Anterior cingulate cortex (tissue), 58 donors: ENCODE measurements at places on chromosomes 2 and 18.

GRCh38 chr2:939936-940601, 10.6 kb upstream of the SNTG2 start:
- no peak for DNase-seq

GRCh38 chr2:68771211-68771751, 36.7 kb downstream of the ARHGAP25 start:
- no peak for DNase-seq

- DNase-seq, result no peak
These were observed 131.6 kb upstream of the SCN7A start for GRCh38 chr2:166625670-166626069.

DNA sequence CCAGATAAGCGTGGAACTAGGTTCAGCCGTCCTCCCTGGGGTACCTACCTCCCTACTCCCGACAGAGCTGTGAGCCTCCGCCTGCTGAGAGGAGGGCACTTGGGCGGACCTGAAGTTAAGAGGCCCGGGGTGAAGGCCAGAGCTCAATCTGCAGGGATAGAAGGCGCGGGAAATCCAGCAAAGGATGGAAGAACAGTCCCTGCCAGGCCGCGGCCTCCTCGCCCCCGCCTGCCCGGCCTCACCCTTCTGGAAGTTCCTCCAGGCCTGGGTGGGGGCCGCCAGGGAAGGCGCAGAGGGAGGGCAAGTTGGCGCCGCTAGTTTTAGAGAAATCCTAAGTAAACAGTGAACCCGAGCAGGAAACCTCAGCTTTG, 13.0 kb downstream of the EN1 start:
- DNase-seq, result no peak

- DNase-seq, result no peak
These were observed 57.2 kb downstream of the FAM171B start for GRCh38 chr2:186751078-186751477.

DNA sequence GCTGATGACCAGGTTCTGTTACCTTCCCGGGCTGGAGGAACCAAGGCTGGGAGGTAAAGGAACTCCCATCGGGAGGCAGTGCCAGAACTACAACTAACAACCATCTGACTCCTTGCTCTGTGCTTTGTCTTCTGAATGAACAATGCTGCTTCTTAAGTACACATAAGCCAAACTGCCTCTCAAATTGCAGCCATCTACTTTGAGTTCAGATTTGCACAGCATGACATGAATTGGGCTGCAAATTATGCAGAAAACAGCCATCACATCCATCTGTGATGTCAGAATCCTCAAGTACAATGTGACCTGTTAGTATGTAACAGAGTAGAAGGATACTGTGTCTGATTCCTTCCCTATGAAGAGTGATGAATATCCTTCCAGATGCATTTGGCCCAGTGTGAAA, 290.6 kb downstream of the ZNF521 start:
- no peak for DNase-seq

DNA sequence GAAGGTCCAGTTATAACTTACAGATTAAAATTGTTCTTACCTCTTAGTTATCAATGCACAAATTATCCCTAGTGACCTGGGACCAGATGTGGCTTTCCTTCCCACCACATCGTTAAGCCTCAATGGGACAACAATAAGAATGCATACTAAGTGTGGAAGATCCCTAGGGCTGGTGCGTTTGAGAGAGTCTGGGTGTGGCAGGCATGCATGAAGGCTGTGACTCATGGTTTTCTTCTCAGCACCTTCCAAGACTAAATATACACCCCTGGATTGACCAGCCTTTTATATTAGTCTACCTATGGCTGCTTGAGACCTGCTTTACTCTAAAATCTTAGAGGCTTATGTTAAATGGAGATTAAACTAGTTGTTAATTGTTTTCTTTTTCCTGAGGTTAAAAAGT, 261.7 kb upstream of the SLC14A2 start:
- no peak for DNase-seq

DNA sequence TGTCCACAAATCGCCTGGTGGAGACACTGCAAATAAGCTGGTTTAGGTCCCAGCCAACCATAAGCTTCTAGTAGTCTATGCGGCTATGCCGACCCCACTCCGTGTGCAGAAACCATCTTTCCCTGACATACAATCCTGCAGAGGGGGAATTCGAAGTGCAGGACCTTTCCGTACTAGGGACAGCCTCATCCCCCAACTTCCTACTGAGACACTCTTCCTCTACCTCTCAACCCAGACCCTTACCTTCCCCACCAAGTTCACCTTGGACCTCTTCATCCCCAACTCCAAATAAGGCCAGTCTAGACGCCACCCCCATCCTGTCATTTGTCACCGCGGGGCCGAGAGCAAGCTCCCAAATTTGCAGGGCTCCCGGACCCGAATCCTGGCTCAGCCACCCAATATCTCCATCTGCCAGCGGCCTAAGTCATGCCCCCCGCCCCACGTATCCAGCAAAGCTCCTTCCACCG, 496 bp downstream of the SUCLG1 start:
- DNase-seq, result no peak

DNA sequence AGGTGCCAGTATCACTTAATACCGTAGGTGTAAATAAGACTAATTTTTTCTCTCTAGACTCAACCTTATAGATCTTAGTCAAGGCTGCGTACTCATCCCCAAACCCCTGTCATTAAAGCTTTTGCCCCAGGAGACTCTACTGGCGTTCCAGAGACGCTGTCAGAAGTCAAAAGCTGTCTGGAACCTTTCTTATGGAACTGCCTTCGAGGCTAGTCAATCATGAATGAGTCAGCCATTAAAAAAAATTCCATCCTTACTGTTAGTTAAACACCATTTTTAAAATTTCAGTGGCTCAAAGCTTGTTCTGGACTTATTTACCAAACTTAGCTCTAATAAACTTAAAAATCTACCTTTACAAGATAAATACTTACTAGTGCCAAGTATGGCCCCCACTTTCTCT, 52.1 kb downstream of the SPRED2 start:
- DNase-seq, result no peak

DNA sequence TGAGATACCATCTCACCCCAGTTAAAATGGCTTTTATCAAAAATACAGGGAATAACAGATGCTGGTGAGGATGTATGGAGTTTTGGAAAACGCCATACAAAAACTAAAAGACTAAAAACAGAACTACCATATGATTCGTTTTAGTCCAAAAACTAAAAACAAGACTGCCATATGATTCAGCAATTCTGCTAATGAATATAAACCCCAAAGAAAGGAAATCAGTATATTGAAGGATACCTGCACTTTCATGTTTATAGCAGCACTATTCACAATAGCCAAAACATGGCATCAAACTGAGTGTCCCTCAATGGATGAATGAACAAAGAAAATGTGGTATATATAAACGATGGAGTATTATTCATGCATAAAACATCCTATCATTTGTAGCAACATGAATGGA, 224.4 kb upstream of the MC4R start:
- no peak for DNase-seq

DNA sequence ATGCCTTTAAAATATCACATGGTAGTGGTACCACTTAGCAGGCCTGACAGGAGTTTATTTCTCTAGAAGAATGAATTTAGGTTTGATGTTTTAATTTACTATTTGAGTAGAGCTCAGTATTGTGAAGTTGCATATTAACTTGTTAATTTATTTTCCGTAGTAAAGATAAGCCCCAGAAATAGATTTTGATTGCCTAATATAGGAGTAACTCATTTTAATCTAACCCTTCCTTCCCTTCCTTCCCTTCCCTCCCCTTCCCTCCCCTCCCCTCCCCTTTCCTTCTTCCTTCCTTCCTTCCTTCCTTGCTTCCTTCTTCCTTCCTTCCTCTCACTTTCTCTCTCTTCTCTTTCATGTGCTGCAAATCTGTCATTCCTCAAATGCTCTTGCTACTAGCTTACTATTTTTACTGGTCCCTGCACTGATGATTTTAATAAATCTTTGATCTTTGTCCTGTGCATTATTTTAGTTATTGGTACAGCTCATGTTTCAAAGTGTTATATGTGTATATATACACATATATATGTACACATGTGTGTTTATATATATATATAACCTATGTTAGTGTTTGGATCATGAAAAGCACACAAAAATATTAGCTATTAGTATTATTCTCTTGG, 862.6 kb upstream of the CNTNAP5 start:
- no peak for DNase-seq

GRCh38 chr2:239895669-239896068, 129.5 kb downstream of the NDUFA10 start:
- DNase-seq, result no peak

DNA sequence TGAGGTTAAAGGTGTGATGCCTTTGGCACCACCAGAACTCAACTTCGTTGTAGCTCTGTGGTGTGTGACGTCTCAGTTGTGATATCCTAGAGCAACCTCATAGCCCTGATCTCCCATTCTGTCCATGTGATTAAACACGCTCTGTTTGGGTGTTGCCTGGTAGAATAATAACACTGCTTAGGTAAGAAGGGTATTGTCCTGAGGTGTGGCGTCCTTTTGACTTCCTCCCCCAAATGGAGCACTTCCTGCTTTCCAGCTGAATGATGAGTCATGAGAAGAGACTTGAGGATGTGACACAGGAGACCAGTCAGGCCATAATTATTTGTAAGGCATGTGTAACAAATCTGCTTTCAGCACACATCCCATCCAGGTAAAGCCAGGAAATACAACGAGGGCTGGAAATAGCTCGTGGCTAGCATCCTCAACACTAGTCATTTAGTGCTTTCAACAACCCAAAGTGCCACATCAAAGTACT, 100.7 kb downstream of the RAPGEF4 start:
- DNase-seq, result no peak

DNA sequence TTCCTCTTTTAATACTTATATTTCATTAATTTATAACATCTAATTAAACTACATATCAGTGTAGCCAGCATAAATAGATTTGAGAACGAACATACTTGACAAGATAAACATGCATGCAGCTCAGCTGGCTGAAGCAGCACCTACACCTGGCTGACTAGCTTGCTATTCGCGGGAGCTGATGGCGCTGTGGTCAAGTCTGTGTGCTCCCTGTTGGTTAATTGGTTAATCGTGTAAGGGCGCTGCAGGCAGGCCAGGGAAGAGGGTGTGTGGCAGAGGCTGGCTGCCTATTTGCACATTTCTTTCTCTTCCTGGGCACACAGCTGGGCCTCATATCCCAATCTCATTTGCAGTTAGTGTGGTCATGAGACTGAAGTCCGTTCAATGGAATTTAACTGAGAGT, 14.5 kb upstream of the VWA3B start:
- no peak for DNase-seq

- DNase-seq, result no peak
These were observed 7.1 kb downstream of the PKDCC start for GRCh38 chr2:42054714-42055430.

DNA sequence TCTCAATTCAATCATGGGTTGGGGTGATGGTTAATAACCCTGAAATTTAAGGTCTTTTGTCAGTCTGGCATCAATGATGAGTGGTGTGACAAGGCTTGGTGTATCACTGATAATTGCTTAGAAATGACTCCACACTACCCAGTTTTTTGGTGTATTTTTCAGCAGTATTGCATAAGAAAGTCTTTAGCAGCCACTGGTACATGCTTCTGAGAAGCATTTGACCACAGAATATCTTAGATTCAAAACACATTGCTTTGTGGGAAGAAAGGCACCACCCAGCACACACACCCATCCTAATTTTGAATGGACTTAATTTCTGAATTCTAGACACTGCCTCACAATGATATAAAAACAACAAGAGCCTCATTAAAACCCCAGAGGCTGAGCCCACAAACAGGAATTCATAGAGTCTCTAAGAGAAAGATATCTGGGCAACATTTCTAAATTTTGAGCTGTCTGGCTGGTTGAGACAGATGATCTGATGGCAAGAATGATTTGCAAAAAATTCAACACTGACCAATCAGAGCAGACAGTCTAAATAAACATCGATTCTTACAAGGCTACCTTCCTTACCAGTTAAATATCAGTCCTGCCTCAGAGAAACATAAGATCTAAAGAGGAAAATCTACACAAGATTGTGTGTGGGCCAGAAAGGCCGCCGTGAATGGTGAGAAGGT, 114.7 kb upstream of the CYP1B1 start:
- no peak for DNase-seq

DNA sequence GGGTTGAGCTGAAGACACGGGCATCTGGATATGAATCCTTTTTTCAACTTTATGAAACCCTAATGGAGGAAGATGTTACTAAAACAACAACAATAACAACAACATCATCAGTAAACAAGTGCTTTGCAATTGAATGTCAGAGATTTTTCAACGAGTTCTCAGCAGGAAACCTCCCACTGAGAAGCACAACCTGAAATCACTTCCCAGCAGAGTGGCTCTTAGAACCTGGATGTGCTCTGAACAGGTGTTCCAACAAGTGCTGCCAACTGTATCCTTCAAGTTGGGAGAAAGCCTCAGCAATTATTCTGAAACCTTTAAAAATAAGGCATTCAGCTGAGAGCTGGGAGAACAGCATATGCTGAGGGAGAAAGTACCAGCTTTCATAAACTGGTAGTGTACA, 1622.7 kb upstream of the CELF4 start:
- no peak for DNase-seq

- no peak for DNase-seq
These were observed 304.1 kb downstream of the NRXN1 start for GRCh38 chr2:50727636-50728339.

DNA sequence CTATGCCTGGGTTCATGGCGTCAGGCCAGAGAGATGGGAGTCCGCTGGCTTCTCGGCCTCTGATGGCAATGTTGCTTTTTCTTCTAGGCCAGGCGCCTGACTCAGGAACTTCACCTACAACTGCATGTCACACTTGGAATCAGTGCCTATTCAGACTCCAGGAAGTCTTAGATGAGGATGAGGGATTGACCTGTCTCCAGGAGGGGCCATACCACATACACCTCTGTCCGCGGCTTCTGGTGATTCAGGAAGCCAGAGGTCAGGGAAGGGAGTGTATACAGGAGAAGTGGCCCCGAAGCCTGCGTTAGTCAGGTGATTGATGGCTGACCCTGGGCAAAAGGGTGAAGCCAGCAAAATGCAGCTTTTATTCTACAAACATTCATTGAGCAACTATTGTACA, 109.1 kb upstream of the RMDN2 start:
- no peak for DNase-seq
